T-cell (primary cell): ENCODE measurements at places on chromosomes 3 and 15.

- DNase-seq, result no peak
Measured at GRCh38 chr3:29760226-29760685, 479.4 kb downstream of the RBMS3 start.

GRCh38 chr3:12073106-12073505, 68.9 kb downstream of the SYN2 start:
- DNase-seq, result no peak

DNA sequence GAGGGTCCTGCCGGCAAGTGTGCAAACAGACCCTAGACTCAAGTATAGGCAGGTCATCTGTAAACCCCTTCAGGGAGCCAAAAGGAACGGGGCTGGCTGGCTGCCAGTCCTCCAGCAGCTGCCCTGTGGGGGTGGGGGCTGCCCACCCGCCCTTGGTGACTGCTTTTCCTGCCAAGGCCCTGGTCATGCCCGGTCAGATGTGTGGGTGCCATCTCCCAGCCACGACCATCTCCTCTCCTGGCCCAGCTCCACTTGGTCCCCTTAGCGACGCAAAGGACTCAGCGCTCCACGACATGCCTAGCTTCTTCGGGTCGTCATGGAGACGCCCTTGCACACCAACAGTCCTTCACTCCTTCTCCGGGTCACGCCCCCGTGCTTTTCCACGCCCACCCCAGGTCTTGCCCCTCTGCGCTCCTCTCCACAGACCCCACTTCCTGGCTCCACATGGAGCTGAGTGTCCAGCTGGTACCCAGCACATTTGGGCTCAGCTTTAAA, 2.4 kb downstream of the MUC4 start:
- DNase-seq, result no peak

GRCh38 chr3:86985181-86985826, 5.6 kb downstream of the VGLL3 start:
- no peak for DNase-seq

GRCh38 chr3:31354373-31354772, 178.4 kb upstream of the STT3B start:
- DNase-seq, result no peak

- no peak for DNase-seq
Measured at GRCh38 chr3:17505856-17506255, 236.6 kb downstream of the TBC1D5 start.
